ENCODE measurements at places on chromosomes 5 and 9. TPM values are rescaled to one million over a fixed set of nuclear protein-coding genes. Genes with fewer than 3 reads are reported as not detected.

MRPS27 gene
- 86.7 TPM for total RNA-seq

DND1 gene
- 0.17 TPM for total RNA-seq

SLC36A3 gene
- not detected for total RNA-seq

NIPAL4 gene
- not detected for total RNA-seq

CHD1 gene
- 35.3 TPM for total RNA-seq

CCDC171 gene
- 2.8 TPM for total RNA-seq

IL31RA gene
- total RNA-seq: 3.3 TPM

PAPPA gene
- total RNA-seq: 8.7 TPM

SMIM15 gene
- 51.4 TPM for total RNA-seq

OBP2B gene
- total RNA-seq: not detected

MLANA gene
- total RNA-seq: not detected

LMX1B gene
- total RNA-seq: not detected

All from smooth muscle cell of trachea (primary cell).